ENCODE measurements at places on chromosomes 13 and 19.

DNA sequence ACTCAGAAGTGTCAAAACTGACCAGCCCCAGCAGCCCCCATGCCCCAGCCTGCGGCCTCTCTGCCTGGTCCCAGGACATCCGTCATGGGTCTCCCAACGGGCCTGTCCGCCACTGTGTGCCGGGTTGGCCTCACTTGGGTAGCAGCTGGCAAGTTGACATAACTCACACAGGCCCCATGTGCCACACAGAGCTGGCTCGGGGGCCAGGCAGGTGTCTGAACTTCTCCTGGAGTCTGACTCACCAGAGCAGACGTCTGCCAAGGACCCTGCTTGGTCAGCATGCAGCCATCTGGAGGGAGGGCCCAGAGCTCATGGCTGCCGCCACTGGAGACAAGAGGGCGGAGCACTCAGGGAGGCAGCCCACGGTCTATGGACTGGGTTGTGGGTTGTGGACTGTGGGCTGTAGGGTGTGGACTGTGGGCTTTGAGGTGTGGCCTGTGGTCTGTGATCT is 32.0 kb upstream of the TMEM255B start:
- no peak for DNase-seq

DNA sequence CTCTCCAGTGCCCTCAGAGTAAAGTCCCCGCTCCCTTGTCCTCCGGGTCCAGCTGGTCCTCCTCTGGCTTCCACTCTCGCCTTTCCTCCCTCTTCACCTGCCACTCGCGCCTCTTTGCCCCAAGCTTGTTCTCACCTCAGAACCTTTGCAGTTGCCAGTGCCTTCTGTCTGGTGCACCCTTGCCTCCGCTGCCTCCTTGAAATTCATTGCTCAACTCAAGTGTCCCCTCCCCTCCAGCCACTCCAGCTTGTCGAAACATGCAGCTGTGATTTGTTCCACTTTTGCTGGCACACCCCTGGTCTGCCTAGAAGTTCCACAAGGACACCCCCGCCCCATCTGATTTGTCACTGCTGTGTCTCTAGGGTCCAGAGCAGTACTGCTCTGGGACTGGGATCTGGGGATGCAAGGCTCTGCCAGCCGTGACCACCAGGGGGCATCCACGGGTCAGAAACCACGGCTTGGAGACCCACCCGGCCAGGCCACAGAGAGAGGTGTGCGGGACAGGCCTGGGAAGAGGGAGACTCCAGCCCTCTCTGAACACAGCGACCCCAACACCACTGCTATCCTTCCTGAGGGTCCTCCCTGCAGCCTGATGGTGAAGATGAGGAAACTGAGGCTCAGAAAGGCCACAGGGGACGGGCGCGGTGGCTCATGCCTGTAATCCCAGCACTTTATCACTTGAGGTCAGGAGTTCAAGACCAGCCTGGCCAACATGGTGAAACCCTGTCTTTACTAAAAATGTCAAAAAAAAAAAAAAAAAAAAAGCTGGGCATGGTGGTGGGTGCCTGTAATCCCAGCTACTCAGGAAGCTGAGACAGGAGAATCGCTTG is 49.9 kb downstream of the AP1M1 start:
- peak; percentile 84 for DNase-seq

DNA sequence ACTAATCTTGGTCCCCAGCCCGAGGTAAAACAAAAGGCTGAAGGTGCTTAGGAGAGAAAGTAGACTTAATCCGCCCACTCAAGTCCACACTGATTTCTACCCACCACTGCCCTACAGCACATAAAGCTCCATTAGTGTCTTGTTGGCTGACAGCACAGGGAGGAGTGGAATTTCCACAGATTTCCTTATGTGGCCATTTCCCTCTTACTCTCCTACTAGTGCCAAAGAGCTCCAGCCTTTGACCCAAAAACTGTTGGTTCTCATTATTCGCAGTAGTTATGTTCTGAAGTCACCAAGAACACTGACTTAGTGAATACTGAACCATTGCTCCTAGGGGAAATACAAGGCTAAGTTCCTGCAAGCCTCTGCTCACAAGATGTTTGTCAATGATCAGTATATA is 61.2 kb downstream of the RAB20 start:
- no peak for DNase-seq

DNA sequence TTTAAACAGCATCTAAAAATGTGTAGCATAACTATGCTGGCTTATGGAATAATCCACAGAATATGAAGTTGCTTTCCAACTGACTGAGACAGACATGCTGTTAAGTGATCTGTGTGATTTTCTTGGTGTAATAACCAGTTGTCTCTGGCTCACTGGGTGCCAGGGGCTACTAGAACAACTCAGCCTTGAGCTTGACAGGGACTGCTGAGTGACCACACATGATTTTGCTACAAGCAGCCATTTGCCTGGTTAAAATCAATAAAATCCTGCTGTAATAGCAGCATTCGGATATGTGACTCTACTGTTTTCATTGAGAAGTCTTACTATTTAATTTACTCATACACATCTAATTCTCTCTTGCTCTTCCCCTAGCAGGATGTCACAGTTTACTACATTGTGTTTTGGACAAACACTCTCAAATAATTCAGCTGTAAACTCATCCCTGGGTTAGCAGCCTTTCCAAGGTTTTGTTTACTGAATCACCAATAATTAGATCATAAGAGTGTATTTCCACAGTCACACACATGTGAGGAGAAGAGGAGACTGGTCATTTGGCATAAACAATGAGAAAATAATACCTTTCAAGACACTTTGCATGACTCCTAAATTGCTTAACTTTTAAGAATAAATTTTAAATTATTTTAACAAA is 426.2 kb downstream of the PCDH9 start:
- no peak for DNase-seq
